Left lung (tissue), 14 donors: ENCODE measurements at places on chromosomes 2 and 18.
A peak's percentile ranks its signal among the peaks of the same experiment; 100 is the strongest.

- no peak for DNase-seq
Observed at GRCh38 chr2:160125366-160125765, 63.0 kb upstream of the PLA2R1 start.

- no peak for DNase-seq
Observed at GRCh38 chr18:36536426-36536825, 238.9 kb downstream of the FHOD3 start.

DNA sequence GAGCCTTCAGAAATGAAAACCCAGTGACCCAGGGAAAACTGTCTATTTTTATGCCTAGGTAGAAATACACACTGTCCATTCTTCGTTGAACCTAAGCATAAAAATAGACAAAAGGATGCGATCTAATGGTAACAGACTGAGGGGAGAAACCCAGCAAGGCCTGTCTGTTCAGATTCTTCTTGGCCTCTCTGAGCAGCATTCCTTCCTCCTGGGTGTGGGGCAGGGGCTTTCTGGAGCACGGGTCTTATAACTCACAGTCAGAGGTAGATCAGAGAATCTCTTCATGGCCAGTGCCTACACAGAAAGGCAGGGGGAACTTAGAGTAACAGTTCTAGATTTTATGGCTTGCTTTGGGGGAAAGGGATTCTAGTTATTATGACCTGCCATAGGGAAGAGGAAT lies 56.0 kb downstream of the PKDCC start:
- DNase-seq: no peak

- no peak for DNase-seq
Observed at GRCh38 chr2:167842047-167842446, 405.3 kb downstream of the STK39 start.

- DNase-seq: no peak
Observed at GRCh38 chr18:78716581-78716980, 263.0 kb upstream of the SALL3 start.

DNA sequence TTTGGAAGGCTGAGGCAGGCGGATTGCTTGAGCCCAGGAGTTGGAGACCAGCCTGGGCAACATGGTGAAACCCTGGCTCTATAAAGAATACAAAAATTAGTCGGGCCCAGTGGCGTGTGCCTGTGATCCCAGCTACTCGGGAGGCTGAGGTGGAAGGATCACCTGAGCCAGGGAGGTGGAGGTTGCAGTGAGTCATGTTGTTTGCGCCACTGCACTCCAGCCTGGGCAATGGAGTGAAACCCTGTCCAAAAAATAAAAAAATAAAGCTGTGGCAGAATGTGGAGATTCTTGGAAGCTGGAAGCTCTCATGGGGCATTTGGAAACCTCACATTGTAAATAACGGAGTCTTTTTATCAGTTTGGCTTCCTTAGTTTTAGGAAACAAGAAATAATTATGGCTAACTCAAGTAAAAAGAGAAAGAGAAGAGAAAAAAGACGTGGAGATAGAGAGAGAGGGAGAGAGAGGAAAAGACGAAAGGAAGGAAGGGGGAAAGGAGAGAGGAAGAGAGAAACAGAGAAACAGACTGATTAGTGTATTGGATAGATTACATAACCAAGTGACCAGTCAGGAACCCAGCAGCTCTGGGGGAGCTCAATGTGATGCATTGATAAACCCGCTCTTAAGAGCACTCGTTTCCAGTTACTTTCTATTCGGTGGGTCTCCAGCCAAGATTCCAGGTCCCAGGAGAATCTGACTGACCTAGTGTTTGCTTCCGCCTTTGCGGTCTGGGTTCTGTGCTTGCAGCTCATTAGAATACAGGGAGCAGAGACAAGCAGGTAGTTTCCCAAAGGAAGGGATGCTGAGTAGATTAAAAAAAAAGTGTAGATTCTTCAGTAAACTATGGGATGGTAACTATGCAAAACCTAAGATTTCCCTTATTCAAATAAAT lies 1.1 kb upstream of the SPAST start:
- no peak for DNase-seq

DNA sequence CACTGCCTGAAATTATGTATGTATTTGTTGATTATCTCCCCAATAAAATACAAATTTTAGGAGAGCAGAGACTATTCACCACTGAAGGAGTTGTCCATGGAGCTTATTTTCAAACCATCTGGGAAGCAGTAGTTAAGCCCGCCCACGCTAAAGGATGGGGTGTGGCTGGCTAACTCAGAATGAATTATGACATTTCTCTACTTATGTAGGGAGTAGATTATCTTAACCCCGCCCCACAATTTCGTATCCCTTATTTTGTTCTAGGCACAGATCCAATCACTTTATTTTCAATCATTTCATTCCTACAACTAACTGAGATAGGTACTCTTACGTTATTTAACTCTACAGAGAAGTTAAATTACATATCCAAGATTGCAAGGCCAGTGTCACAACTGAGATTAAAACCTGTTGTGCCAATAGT lies 1.4 kb upstream of the LAPTM4A start:
- DNase-seq: peak; percentile 74

GRCh38 chr2:70995426-70995729 lies 705 bp upstream of the TEX261 start:
- DNase-seq: no peak

- no peak for DNase-seq
Observed at GRCh38 chr2:43329637-43330036, 103.2 kb upstream of the ZFP36L2 start.

DNA sequence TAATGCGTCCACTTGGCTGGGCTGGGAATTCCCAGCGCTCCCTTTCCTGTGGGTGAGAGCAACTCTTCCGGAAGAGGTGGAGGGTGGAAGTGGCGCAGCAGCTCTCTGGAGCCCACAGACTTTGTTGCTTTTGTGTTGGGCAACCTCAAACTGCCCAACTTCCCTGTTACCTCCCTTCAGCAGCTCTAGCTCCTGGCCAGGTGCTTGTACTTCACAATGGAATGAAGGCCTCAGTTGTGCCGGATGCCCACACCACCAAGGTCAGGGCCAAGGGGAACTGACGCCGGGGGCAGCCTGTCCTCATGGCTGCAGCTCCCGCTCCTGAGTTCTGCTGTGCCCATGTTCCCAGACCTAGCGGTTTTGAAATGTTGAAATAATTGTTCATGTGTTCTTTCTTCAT lies 322.9 kb downstream of the GALR1 start:
- DNase-seq: no peak

GRCh38 chr2:50346629-50347357 lies 685.1 kb downstream of the NRXN1 start:
- no peak for DNase-seq

DNA sequence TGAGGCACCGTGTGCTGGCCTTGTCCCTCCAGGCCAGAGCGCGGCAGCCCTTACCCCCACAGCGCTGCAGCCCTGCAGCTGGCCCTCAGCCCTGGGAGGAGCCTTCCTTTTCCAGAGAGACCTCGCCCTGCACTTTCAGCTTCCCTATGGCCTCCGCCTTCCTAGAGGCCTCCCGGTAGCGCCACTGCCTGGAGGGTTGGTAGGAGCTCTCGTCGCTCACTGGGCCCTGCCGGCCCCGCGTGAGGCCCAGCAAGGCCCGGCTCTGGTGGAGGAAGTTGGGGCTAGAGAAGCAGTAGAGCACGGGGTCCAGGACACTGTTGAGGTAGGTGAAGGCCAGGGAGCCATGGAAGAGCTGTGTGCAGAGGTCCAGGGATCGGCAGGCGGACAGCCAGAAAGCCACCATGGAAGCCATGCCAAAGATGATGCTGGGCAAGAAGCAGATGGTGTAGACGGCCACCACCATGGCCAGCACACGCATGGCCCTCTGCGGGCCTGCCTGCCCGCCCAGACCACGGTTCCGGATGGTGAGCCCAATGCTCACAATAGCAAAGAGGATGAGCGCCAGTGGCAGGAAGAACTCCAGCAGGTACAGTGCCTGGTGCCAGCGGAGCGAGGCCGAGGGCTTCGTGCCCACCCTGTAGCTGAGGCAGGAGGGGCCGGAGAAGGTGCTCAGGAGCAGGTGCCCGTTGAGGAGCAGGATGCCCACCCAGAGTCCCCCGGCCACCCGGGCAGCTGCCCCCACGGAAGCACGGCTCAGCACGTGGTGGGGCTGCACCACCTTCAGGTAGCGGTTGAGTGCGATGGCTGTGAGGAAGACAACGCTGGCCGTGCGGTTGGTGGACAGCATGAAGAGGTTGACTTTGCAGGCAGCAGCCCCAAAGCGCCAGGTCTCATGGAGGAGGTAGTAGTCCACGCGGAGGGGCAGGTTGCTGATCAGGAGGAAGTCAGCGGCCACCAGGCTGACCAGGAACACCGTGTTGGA lies 821 bp downstream of the OXER1 start:
- no peak for DNase-seq

DNA sequence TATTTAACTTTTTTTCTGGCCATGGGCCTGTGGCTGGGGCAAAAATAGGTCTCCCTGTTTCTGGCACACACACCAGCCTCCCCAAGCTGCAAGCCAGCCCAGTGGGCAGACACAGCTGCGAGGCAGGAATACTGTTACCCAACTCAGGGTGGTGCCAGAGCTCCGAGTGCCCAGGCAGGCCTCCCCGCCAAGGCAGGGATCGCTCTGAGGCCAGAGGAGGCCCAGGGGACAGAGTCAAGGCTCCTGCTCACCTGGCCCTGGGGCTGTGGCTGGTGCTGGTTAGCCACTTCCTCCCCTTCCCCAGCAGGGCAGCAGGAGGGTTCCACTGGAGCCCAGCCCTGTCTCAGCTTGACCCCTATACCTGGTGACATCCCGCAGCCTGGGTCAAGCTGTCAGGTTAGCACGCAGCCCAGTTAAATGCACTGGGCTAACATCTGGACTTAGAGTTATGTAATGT lies 67.1 kb upstream of the EPAS1 start:
- no peak for DNase-seq

- no peak for DNase-seq
Observed at GRCh38 chr2:33577084-33577483, 22.0 kb downstream of the FAM98A start.

GRCh38 chr2:49459314-49459993 lies 305.1 kb upstream of the FSHR start:
- DNase-seq: no peak

GRCh38 chr2:227095346-227095745 lies 68.7 kb downstream of the COL4A4 start:
- DNase-seq: no peak

DNA sequence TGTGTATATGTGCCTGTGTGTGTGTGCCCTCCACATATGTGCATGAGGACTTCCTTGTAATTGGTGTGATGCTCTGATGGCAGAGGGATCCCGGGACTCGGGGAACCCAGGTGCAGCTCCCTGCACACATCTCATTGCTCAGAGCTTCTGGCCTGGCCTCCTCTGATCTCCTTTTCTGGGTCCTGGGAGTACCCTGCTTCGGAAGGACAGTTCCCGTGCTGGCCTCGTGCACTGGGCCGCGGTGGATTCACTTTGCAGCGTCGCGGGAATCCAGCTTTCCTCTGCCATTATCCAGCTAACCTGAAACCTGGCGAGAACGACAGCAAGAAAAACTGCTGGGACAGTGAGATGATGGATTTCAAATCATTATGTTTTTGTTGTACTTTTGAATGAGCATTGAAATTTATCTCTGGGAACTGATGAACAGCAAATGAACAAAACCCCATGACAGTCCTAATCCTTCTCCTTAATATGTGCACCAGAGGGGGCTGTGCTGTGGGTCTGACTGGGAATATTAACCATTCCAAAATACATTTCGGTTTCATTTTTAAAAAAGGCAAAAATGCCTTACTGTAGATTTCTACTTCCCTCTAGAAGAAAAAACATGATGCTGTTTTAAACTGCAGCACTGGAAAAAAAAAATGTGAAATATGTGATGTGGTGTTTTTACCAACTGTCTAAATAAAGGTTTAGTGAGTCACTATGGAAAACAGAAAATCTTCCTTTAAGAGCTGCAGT lies 78.2 kb downstream of the PTGR3 start:
- DNase-seq: no peak
